Stimulated activated naive CD4-positive, alpha-beta T cell treated with Interleukin-2 at 50 U/mL for 16 hours (primary cell): ENCODE measurements at places on chromosomes 12 and 14.

DNA sequence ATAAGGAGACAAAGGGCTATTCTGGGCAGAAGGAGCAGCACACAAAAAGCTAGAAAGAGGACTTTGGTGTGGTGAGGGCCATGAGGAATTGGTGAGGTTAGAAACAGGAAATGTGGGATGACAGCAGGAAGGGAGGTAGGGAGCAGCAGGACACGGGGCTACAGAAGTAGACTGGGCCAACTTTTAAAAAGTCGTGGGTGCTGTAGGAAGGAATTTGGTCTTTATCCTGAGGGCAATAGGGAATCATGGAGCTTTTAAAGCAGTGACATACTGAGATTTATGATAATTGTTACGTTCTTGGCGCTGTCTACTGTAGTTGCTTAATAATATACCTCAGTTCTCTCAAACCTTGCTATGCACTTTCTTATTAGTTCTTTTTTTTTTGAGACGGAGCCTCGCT lies 8.2 kb upstream of the CHURC1 start:
- no peak for DNase-seq

GRCh38 chr12:57731411-57732080 lies 7.0 kb downstream of the AGAP2 start:
- DNase-seq: no peak

DNA sequence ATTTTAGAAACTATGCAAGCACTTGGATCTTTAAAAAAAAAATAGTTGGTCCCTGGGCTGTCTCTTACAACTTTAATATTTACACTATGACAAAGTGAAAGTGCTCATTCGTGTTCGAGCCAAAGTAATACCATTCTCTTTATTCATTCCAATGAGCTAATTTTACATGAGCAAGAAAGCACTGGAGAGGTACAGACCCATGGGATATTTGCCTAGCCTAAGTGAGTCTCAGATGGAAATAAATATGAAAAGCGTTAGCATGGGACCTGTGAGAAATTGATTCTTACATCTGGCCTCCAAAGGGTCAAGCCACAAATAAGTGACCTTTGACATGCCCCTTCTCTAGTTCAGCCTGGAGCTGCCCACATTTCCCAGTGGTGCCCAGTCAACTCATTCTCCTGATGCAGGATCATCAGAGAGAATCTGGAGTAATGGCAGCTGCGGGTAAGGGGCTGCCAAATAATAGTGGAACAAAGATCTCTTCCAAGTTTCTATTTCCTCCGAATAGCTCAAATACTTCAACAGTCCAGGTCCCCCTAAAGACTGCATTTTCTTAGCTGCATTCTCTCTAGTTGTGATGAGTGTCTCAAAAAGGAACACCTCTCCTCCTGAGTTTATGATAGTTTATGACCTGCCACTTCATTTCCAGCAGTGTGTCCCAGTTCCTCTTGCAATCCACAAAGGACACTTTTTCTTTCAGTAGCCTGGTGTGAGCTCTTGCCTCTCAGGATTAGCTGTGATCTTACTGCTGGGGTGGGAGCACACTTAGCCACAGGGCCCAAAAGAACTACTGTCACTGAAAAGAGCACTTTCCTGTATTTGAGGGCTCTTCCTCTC lies 208.2 kb downstream of the DAD1 start:
- no peak for DNase-seq

GRCh38 chr12:28708918-28709371 lies 440.1 kb upstream of the FAR2 start:
- DNase-seq: no peak

DNA sequence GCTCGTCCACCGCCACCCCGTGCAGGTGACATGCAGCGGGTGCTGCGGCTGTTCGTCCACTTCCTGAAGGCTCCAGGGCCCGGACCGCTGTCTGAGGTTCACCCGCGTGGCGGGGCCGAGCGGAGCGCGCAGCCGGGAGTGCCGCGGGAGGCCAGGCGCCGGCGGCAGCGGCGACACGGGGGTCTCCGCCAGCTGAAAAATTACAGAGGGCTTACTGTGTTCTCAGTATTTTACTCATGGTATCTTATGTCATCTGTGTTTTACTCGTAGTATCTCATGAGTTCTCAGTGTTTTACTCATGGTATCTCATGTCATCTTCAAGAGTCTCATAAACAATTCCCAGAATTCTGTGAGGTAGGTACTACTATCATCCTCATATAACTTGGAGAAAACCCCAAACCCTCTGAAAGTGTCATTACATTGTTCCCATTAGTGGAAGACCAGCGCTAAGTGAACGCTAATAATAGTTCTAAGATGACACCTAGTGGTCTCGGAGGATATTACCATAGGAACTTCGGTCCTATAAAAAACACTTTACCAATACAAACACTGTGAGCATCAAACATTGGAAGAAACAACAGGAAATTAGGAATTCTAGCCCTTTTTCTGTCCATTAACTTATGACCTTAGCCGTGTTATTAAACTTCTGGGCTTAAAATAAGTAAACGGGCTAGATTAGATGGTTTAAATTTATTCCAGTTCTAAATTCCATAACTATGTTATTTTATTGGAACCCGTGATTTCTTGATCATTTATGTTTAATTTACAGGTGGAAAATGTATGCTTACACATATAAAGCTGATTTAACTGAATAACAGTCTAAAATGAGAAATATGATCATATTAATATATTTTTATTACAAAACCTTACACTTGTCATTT lies 32.4 kb downstream of the AK7 start:
- no peak for DNase-seq

GRCh38 chr12:125183187-125184067 lies 118.2 kb downstream of the AACS start:
- DNase-seq: peak; percentile 73

GRCh38 chr12:77592836-77593235 lies 237.9 kb upstream of the NAV3 start:
- DNase-seq: no peak
